ENCODE measurements at places on chromosomes 2 and 18. TPM values are rescaled to one million over a fixed set of nuclear protein-coding genes. Genes with fewer than 3 reads are reported as not detected.

Gene SPP2
- not detected for total RNA-seq

GRCh38 chr2:175744000-175744399 lies 258.1 kb downstream of the LNPK start:
- DNase-seq: no peak

Gene TNS1
- total RNA-seq: 156 TPM

Gene APCDD1
- 5.4 TPM for total RNA-seq

- no peak for DNase-seq
Observed at GRCh38 chr18:63071701-63072141, 247.8 kb downstream of the BCL2 start.

GRCh38 chr18:48075707-48076093 lies 145.2 kb upstream of the SMAD2 start:
- no peak for DNase-seq

Measured in Peyer's patch (tissue), 4 donors.